Activated CD4-positive, alpha-beta memory T cell treated with anti-CD3 and anti-CD28 coated beads, Interleukin-2, amount 10 ng/mL, durations not matched to agents 7 days and 5 days (primary cell): ENCODE measurements at places on chromosomes 11 and 22. TPM values are rescaled to one million over a fixed set of nuclear protein-coding genes. Genes with fewer than 3 reads are reported as not detected.

GRCh38 chr11:12528487-12528886 is 145.7 kb upstream of the TEAD1 start:
- no peak for DNase-seq

- no peak for DNase-seq
Observed at GRCh38 chr11:44766112-44766971, 39.6 kb downstream of the TSPAN18 start.

DNA sequence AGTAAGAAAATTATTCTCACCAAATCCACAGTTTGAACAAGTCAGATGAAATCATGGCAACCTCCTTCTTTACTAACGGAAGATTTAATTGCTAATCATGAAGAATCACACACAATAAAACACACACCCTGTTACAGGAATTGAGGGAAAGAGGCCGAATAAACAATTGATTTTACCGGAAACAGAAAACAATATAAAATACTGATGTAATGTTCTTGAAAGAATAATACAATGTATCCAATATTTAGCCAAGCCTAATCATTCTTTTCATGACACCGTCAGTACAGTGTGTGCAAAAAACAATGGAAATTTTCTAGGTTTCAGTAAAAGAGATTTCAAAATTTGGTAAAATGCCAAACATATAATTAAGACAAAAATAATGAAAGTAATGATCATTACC is 23.4 kb downstream of the ASRGL1 start:
- no peak for DNase-seq

- DNase-seq, result no peak
Observed at GRCh38 chr22:31140746-31141145, 438 bp upstream of the PLA2G3 start.

- DNase-seq, result no peak
Observed at GRCh38 chr22:43438666-43439347, 27.0 kb downstream of the MPPED1 start.

- no peak for DNase-seq
Observed at GRCh38 chr22:37758694-37759093, 49.0 kb upstream of the GCAT start.

DNA sequence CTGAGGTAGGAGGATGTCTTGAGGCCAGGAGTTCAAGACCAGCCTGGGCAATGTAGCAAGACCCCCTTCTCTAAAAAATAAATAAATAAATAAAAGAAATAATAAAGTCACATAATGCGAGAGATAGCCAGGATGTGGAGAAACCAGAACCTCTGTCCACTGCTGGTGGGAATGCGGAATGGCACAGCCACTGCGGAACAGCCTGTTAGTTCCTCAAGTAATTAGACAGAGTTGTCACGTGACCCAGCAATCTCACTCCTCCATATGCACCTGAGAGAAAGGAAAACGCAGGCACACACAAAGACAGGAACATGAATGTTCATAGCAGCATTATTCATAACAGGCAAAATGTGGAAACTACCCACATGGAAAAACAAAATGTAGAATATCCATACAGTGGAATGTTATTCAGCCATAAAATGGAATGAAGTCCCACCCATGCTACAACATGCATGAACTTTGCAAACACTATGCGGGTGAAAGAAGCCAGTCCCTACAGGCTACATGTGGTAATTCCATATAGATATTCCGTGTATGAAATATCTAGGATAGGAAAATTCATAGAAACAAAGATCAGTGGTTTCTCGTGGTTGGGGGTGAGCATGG is 27.4 kb downstream of the LIF start:
- DNase-seq, result no peak

SLC22A9 gene
- total RNA-seq, result not detected

GRCh38 chr11:36478700-36479329 is 31.3 kb downstream of the TRAF6 start:
- peak; percentile 47 for DNase-seq

DNA sequence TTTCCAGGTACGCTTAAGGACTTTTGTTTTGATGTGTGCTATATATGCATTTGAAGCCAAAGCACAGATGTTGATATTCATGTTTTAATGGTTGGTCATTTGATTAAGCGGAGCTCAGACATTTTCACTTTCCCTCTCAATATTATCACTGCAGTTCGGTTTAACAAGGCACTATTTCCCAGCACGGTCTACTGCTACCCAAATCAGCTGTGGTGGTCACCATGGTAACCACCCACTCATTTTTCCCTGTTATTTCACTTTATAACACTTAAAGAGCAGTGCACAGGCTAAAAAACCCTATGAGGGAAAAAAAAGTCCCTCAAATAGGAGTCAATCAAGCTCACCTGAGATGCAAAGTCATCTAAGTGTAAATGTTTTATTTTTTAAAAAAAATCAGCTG is 439.6 kb upstream of the CCDC90B start:
- DNase-seq, result no peak

DNA sequence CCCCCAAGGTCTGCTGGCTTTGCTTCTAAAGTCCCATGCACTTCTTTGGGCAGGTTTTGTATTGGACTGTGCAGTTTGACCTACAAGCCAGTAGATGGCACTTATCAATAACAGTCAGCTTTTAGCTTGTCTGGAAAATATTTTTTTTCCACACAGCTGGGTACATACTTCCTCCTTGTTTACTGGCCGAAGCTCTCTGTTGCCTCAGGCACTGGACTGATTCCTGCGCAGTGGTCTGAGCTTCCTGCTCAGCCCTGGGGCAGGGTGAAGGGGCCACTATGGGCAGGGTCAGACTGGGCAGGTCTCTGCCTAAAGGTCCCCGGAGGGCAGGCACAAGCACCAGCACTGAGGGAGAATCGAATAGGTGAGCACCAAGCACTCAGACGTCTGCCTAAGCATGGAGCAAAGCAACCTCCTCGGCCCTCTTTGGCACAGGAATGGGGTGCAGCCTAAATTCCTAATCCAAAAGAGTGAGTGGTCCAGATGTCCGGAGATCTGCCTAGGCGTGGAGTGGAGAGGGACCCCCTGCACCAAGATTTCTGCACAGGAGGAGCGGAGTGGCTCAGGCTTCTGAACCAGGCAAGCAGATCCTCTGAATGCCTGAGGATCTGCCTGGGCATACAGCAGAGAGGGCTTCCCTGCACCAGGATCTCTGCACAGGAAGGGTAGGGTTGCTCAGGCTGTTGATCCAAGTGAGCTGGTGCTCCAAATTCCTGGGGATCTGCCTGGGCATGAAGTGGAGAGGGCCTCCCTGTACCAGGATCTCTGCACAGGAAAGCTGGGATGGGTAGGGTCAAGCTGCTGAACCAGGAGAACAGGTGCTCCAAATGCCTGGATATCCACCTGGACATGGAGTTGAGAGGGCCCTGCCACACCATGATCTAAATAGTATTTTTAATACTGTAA is 105.9 kb upstream of the C11orf58 start:
- DNase-seq, result no peak

- DNase-seq, result no peak
Observed at GRCh38 chr11:119585043-119585781, 143.8 kb downstream of the NECTIN1 start.

DNA sequence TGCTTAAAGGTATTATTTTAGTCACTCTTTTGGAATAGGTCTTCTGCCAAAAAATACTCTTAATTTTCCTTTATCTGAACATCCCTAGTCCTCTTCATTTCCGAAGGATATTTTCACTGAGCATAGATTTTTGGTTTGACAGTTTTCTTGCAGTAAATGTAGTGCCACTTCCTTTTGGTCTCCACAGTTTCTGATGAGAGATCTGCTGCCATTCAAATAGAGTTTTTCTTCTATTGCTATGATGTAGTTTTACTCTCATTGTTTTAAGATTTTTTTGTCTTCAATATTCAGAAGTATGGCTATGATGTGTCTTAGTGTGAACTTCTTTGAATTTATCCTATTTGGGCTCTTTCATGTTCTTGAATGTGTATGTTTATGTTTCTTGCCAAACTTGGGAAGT is 281.1 kb upstream of the SORL1-AS1 start:
- no peak for DNase-seq

GRCh38 chr11:95070471-95070870 is 3.8 kb downstream of the SRSF8 start:
- no peak for DNase-seq

DNA sequence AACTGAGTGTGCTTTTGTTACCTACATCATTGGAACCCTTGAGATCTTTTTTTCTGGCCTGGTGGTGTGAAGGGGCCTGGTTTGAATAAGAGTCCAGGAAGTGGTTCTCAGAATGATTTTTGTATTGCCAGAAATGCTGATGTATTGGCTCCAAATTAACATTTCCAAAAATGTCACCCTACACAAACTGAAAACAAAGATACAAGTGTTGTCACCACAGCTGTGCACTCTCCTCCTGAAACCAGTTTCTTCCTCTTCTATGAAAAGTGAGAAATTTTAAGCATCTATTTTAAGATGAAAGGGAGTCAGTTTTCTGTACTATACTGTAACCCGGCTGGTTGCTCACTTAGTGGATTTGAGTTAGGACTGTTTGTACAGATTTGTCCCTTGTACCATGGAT is 218.8 kb downstream of the PGR start:
- no peak for DNase-seq

GRCh38 chr11:126282361-126282735 is 545 bp upstream of the TIRAP start:
- DNase-seq, result peak; percentile 43

DNA sequence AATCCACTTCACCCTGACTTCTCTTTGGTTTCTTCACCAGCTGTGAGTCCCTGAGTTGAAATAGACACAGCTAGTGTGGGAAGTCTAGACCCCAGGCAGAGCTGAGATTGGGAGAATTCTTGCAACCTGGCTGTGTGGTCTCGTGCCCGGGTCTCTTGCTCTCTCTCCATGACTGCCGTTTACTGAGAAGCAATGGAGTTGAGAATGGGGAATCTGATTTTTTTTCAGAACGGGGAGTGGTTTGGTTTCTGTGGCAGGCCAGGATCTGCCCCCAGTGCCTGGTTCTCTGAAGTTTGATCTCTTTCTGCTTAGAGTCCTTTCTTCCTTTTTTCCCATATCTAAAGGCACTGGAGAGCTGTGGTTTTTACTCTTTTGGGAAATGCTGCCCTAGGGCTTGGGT is 1.5 kb downstream of the SIDT2 start:
- no peak for DNase-seq

DNA sequence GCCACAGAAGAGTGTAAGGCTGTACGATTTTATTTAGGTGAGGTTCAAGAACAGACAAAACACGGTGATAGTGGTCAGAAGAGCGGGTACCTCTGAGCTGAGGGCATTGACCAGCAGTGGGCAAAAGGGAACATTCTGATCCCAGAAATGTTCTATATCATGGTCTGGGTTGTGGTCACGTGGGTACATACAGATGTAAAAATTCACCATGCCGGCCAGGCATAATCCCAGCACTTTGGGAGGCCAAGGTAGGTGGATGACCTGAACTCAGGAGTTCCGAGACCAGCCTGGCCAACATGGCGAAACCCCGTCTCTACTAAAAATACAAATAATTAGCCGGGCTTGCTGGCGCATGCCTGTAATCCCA is 31.1 kb upstream of the GCAT start:
- DNase-seq, result no peak

- no peak for DNase-seq
Observed at GRCh38 chr11:115705200-115705599, 201.0 kb upstream of the CADM1 start.

DNA sequence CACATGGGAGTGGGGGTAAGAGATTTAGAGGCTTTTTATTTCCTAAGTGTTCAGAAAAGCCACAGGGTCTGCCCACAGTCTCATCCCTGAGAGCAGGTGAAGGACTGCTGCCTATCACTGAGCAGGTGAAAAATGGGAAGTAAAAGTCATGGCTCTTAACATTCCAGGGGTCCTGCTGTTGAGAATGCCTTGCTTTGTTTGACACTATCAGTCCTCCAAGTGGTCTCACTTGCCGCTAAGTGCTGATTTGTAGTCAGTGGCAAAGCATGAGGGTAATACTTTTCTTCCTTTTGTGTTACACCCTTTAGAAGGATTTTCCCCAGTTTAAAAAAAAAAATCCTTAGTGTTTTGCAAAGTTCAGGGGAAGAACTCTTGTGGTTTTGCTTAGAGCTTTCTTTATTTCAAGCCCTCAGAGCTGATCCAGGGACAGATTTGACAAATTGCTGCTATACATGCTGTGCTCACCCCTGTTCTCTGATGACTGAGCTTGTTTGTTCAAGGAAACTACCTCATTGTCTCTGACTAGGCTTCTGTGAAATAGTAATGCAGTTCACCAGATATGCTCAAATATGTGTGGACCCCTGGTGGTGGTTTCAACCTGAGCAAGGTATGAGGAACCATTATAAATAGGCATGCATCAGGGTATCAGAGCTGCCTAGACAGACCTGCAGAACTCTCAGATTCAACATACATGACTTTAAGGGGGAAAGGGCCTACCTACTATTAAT is 141.0 kb downstream of the ARHGAP42 start:
- no peak for DNase-seq

DNA sequence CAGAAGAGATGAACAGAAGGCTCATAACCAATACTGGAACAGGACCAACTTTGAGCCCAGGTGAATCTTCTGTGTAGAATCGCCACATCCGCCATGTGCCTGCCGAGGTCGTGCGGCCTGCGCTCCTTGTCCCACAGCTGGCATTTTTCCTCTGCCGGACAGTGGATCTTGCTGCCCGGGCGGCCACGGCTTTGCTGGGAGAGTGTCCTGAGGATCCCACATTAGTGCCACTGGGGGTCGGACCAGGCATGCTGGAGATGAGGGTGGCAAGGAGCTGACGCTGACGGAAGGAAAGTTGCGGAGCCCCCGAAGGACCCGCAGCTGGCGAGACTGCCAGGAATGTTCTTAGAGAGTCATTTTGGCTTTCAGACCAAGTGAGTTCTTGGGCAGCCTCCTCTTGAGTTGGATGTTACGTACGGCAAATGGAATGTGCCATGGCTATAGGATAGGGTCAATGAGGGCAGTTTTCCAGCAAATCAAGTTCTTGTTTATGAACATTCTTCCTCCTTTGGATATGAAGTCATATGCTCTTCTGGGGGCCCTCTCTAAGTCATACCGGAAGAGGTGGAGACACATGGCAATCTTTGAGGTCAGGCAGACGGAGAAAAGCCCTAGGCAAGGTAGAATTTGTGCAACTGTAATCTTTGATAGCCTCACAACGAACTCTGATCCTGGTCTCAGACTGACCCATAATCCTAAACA is 57.4 kb upstream of the NUP160 start:
- DNase-seq, result no peak

GRM5 gene
- total RNA-seq, result not detected

DNA sequence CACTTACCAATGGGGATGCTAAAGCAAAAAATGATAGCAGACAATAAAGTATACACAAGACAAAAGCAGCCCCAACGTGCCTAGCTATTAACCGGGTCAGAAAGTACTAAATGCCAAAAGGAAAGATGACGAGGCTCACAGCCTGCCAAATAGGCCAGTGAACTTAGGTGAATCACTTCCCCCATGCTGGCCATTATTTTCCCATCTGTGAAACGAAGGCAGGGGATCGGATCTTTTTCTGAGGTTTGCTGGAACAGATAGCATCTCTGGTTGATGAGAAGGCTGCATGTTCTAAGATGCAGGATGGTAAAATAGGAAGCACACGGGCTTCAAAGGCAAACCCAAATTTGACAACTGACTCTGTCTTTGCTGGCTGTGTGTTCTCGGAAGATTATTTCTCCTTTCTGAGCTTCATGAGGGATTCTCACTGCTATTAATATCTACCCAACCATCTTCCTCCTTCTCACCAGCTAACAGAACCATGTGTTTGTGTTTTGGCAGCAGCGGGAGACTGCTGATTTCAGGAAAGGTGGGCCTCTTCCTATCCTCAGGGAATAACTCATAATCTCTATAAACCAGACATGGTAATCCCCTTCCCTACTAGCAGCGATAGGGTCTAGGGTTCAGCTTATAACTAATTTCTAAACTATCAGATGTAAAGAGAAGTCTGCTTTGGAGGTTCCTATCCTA is 390.7 kb downstream of the LARGE1 start:
- no peak for DNase-seq
